ENCODE measurements at places on chromosomes 1 and 21.

- peak; percentile 14 for DNase-seq
Measured at GRCh38 chr1:232793944-232794343, 11.3 kb upstream of the MAP10 start.

DNA sequence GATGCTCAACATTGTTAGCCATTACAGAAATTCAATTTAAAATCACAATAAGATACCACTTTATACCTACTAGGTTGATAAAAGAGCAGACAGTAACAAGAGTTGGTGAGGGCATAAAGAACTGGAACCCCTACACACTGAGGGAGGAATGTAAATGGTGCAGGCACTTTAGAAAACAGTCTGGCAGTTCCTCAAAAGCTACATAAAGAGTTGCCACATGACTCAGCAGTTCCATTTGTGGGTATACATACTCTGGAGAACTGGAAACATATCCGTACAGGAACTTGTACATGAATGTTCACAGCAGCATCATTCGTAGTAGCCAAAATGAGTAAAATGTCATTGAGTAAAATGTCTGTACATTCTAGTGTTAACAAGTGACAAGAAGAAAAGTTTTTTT, 17.0 kb downstream of the NSL1 start:
- no peak for DNase-seq

GRCh38 chr1:56045062-56045461, 534.3 kb downstream of the PLPP3 start:
- DNase-seq = no peak

- DNase-seq = no peak
Measured at GRCh38 chr1:209529233-209529632, 54.3 kb upstream of the CAMK1G start.

DNA sequence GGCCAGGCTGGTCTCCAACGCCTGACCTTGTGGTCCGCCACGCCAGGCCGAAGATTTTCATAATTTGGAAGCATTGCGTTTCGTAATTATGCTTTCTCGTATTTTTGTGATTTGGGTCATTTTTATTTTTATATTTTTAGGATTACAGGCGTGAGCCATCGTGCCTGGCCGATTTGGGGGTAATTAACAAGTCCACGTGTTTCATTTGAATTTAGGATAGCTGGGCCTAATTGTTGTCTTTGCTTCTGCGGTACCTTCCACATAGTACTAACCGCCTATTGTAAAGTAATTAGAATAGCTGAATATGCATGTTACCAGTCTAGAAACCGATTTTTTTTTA, 1.0 kb downstream of the RCC1 start:
- no peak for DNase-seq

GRCh38 chr1:55214212-55214933, 791 bp downstream of the USP24 start:
- peak; percentile 37 for DNase-seq

- DNase-seq = no peak
Measured at GRCh38 chr1:22878626-22879025, 94.0 kb downstream of the LACTBL1 start.

DNA sequence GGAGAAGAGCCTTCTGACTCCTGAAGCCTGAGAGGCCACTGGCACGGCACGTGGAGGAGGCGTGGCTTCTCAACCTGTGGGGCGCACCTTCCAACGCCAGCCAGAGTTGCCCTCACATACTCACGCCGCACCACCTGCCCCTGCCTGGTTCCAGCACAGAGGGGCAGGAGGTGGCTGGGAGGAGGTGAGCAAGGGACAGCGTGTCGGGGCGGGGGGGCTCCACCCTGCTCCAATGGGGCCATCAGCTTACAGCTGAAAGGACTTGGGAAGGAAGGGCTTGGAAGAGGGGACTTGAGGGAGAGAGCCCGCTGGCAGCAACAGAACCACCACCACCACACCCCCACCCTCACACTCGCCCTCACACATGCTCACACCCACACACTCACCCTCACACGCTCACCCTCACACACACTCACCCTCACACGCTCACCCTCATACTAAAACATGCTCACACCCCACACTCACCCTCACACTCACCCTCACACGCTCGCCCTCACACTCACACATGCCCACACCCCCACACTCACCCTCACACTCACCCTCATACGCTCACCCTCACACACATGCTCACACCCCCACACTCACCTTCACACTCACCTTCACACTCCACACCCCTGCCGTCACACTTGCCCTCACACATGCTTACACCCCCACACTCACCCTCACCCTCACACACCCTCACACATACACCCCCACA, 41.6 kb upstream of the EDN2 start:
- no peak for DNase-seq

DNA sequence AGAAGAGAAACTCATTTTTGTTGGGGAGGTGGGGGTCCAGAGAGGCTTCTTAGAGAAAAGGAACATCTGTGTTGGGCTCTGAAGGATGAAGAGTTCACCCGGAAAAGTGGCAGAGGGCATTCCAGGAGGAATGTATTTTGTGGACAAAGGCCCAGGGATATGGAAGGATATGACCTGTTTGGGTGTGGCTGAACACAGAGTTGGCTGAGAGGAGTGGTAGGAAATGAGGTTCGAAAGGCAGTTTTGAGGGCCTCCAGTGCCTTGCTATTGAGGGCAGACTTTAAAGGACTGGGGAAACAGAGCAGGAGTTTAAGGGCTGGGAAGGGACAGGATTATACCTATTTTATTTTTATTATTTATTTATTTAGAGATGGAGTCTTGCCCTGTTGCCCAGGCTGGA, 27.3 kb upstream of the WASF2 start:
- no peak for DNase-seq

DNA sequence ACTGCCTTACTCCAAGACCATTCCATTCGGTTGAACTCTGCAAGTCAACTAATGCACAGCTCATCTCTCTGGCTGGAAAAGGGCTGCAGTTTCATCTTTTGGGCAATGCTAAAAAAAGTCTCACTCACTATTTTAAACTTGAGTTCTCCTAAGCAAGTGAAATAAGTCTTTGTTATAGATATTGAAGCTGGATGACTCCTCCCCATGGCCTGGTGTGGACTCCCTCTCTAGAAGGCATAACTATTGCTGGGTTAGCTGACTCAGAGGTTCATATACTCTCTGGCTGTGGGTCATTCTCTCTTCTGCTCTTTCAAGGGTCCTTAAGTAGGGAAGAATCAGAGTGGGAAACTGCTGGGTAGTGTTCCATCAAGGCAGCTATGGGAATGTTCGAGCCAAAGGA, 88.0 kb downstream of the XCL2 start:
- DNase-seq = no peak

DNA sequence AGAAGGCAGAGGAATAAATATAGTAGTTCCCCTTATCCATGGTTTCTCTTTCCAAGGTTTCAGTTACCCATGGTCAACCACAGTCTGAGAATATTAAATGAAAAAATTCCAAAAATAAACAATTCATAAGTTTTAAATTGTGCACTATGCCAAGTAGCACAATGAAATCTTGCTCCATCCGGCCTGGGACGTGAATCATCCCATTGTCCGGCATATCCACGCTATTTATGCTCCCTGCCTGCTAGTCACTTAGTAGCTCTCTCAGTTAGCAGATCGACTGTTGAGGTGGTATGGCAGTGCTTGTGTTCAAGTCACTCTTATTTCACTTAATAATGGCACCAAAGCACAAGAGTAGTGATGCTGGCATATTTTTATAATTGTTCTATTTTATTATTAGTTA, 58.6 kb upstream of the ARHGAP29 start:
- DNase-seq = no peak

GRCh38 chr1:197807216-197807615, 31.9 kb upstream of the DENND1B start:
- no peak for DNase-seq

- DNase-seq = no peak
Measured at GRCh38 chr1:47645151-47645550, 207.3 kb downstream of the FOXD2 start.

GRCh38 chr1:6599141-6599975, 3.3 kb downstream of the KLHL21 start:
- no peak for DNase-seq

DNA sequence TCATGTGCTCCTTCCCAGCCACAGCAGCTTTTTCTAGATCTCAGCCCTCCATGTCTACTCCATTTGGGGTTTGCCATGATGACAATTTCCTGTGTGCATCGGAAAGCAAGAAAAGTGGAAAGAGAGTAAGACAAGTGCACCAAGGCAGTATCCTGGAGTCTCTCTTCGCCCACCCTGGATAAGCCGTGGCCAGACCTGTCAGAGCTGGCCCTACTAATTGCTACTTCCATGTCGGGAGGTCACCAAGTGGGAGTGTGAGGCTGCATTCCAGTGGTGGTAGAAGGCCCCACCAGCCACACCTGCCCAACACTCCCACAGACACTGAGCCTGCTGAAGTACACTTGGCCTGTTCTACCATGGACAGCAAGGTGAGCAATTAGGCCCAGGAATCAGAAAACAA, 14.0 kb upstream of the LORICRIN start:
- DNase-seq = no peak

DNA sequence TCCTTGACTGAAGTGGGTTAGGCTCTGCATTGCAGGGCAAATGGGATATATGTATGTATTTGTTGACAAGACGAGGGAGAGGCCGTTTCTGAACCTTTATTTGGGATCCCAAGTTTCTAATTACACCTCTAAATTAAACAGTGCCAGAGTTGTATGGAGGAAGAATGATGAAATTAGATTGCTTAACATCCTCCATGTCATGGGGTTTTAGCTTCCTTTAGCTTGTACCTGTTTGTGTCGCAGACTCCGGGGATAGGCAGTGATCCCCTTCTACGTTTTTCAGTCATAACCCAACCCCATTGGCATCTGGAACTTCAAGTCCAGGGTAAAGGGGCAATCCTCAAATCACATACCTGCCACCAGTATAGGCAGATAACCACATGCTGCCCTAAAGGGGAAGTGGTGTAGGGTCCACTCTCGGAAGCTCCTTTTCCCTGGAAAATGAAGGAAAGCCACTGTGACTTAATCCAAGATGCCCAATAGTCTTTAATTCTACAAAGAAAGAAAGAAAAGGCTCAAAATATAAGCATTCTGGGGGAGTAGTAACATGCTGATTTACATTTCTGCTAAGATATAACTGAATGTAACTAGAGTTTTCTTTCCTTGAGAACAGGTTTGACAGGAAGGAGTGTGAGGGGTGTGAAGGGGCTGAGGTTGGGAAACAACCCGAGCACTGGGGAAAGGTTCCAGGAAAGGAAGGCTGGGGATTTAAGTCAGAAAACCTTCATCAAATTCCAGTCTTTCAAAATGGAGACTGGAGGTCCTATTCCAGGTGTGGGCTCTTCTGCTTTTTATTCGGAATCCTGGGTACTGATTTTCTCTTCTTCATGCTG, 77.6 kb downstream of the RGL1 start:
- no peak for DNase-seq

DNA sequence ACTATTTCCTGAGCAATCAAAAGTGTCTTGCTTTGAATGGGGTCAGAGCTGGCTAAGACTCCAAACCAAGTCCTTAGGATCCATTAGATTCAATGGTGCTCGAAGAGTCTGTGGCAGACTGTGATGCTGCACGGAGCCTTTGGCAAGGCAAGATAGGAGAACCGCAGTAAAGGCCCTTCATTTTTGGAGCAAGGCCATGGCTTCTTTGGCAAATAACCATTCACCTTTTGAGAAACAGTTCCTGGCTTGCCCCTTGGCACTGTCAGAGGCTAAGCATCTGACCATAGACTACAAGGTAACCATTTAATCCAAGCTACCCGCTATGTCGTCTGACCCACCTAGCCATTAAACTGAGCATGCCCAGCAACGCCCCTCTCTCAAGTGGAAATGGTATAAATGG, 45.2 kb downstream of the EDN2 start:
- no peak for DNase-seq

DNA sequence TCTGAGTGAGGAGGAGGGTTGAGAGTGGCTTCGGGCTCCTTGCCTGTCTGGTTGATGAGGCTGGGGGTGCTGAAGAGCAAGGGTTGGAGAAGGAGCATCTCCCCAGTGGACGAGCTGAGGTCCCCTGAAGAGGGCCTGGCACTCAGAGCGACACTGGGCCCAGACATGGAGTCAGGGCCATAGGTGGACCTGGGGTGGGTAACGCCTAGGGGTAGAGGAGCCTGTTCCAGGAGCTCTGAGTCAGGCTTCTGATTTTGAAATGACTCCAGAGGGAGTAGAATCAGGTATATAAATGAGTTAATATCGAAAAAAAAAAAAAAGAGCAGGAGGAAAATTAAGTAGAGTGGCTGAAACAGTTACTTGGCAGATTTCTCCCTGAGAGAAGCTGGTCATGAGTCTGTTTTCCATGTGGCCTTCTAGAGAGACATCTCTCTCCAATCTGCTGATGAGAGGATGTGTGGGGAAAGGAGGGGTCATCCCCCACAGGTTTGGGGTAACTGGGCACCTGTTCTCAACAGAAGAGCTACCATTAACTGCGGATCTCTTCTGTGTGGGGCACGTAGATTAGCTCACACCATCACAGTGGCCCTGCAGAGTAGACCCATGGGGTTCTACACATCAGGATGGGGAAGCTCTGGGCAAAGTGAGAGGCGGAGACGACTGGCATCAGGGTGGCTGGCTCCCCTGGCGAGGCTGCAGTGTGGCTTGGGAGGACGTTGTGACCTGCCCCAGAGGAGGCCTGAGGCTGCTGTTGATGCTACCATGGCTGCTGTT, 115.5 kb downstream of the DHRS3 start:
- no peak for DNase-seq

- DNase-seq = no peak
Measured at GRCh38 chr1:181086926-181087325, 1.6 kb upstream of the IER5 start.

- no peak for DNase-seq
Measured at GRCh38 chr21:19326531-19327319, 923.1 kb upstream of the TMPRSS15 start.

DNA sequence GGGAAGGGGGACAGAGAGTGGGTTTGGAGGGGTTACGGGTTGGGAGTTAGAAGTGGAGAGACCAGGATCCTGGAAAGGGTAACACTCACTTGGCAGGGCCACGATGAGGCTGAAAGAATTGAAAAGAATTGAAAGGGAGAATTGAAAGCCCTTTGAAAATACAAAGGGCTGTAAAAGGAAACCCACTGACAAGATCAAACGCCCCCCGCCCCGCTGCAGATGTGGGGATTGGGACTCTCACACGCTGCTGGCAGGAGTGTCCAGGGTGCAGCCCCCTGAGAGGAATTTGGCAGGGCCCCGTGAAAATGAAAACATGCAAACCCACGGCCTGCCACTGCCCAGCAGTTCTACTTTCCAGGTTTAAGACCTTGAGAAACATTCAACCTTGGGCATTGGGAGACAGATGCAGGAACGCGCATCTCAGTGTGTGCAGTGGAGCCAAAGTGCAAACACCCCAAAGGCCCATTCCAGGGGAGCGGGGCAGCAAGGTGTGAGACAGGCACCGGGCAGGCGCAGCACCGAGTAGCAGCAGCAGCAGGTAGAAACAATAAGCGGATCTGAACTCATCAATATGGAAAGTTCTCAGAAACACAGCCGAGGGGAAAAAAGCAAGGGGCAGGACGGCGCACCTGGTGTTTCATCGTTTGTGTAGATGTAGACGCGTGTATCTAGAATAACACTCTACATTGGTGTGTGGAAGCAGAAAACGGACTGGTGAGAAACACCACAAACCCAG, 8.3 kb upstream of the TNFRSF1B start:
- no peak for DNase-seq

DNA sequence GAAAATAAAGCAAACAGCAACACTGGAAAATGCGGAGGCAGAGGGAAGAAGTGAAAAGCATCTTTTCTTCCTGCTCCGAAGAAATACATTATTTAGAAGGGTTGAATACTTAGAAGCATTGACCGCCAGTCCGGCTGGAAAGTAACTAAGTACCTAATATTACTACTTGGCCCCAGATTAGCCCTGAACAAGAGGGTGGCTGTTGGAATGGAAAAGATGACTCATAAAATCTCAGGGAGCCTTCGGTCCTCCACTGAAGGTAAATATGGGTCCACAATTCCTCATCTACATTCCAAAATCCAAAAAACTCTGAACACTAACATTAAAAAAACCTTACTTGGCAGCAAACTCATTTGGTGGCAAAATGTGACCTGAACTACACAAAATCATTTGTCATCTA, 40.1 kb downstream of the BCAR3 start:
- no peak for DNase-seq
